ENCODE measurements at places on chromosomes 2 and 18.

DNA sequence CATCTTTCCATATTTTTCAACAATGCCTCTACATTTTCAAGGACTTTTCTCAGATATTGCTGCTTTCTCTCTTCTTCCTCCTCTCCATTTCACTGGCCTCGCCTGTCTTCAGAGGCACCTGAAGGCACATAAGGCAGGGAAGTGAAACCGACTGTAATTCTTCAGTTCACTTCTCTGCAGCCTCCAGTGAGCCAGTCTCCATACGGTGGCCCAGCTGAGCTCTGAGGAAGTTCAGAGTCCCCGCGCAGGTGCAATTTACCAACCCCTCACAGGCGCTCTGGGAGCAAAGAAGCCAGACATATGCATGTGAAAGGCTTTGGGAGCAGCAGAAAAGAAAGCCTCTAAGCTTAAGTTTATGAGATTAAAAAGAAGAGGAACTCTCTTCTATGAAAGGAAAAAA, 12.4 kb downstream of the KLHL14 start:
- DNase-seq: no peak

DNA sequence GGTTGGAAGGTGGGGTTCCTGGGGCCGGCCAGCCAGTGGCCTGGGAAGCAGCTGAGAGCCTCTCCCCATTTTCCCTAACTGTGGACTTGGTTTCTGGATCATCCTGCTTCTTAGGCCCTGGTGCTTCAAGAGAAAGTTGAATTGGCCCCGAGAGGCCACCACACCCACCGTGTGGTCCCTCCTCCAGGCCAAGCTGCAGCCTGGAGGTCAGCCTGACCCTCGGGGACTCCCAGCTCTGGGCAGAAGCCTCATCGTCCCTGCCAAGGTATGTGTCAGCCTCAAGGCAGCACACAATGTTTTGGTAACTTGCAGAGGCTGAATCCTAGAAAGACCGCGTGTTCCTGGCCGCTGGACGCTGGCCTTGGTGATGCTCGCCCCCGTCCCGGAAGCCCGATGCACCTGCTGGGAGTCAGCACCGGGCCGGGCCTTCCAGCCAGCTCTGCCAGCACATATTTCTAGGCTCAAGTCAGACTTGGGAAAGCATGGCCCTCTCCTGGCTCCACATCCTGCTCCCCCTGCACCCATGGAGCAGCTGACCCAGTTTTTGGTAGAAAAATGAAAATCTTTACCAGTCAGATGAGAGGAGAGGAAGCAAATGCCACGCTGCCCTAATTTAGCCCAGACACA, 72.6 kb downstream of the ACTR2 start:
- peak; percentile 88 for DNase-seq

- DNase-seq: no peak
These were observed 42.0 kb upstream of the STK17B start for GRCh38 chr2:196213252-196213980.

DNA sequence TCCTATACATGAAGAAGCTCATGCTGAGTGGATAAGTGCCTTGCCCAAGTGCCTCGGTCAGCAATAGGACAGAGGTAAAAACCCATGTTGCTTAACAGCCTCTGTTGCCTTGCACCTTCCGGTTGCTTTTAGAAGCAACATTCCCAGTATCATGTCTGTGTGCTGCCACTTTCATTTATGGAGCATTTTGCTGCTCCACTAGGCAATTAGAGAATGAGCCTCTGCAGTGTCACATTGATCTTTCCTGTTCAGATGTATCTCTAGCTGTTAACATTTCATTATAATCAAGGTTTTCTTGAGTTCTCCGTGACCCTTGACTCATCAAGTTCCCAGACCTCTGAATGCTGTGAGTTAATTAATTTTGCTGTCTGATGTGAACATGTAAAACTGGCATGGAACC, 134.5 kb upstream of the EPB41L3 start:
- no peak for DNase-seq

GRCh38 chr18:41829647-41830516, 125.2 kb upstream of the PIK3C3 start:
- DNase-seq: no peak

GRCh38 chr2:42091671-42092070, 43.9 kb downstream of the PKDCC start:
- DNase-seq: no peak

GRCh38 chr2:235833971-235834620, 334.1 kb downstream of the GBX2 start:
- no peak for DNase-seq

GRCh38 chr2:146246002-146246735, 1598.7 kb upstream of the ACVR2A start:
- DNase-seq: peak; percentile 10

GRCh38 chr2:1746174-1747064, 2.1 kb upstream of the PXDN start:
- no peak for DNase-seq

DNA sequence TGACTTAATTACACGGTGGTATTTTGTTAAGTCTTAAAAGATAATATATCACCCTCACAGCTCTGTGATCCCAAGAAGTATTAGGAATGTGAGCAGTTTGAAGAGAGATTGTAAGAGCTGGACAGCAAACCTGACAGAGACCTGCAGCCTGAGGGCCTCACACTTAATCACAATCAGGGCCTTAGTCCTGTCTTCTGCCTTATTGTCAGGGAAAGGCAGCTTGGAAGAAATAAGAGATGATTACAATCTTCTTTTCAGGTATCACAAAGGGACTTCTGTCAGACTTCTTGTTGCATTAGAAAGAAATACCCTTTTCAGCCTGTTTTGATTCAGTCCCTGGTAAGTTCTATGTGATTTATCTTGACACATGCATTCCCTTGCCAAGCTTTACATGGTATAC, 1433.8 kb upstream of the SLC39A10 start:
- no peak for DNase-seq

DNA sequence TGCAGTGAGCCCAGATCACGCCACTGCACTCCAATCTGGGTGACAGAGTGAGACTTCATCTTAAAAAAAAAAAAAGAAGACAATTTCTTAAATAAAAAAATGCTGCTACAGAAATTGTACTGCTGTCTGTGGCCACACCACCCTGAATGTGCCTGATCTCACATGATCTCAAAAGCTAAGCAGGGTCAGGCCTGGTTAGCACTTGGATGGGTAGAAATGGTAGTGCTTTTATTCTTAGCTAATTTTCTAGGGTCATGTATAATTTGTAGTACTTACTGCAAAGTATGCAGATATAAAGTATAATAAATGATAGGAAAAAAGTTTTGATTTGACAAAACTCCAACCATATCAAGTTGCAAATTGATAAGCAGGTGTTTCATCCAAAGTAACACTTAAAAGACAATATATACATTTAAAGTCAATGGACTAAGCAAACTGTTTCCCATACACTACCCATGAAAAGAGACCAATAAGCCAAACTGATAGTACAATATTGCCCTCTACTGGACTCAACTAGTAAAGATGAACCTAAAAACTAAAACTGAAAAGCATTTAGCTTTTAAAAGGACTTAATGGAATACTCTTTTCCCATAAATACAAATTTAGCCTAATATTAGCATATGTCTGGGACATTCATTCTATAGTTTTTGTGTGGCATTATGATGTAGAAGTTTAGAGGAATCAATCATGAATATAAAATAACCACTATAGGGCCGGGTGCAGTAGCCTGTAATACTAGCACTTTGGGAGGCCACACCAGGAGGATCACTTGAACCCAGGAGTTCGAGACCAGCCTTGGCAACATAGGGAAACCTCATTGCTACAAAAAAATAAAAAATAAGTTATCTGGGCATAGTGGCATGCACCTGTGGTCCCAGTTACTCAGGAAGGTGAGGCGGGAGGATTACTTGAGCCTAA, 18.6 kb upstream of the PEX13 start:
- DNase-seq: peak; percentile 41

DNA sequence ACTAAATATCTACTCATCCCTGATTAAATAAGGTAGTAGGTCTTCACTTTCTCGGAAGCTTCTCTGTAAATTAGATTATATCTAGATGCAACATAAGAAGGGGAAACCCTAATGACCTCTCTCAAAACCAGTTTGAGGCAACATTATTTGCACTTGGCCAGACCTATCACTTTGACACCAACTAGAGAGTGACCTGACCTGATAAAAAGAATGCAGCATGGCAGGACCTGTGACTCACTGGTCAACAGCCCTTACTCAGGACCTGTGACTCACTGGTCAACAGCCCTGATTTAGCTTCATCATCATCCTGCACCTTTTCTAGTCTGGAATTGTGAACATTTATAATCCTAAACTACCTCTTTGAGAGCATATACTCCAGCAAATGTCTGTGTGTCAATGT, 1957.7 kb upstream of the CELF4 start:
- DNase-seq: peak; percentile 0

DNA sequence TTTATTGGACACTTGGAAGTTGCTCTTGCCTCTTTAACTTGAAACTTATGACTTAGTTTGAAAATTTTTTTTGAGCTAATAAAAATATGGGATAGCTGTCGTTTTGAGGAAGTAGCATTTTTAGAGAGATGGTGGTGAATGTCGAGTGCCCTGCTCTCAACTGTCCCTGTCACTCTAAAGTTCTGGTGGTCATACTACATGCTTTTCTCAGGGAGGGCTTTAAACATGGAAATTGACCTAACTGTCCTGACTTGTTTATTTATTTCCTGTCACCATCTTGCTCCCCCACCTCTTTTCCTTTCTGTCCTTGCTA, 16.0 kb downstream of the CEP192 start:
- DNase-seq: no peak

DNA sequence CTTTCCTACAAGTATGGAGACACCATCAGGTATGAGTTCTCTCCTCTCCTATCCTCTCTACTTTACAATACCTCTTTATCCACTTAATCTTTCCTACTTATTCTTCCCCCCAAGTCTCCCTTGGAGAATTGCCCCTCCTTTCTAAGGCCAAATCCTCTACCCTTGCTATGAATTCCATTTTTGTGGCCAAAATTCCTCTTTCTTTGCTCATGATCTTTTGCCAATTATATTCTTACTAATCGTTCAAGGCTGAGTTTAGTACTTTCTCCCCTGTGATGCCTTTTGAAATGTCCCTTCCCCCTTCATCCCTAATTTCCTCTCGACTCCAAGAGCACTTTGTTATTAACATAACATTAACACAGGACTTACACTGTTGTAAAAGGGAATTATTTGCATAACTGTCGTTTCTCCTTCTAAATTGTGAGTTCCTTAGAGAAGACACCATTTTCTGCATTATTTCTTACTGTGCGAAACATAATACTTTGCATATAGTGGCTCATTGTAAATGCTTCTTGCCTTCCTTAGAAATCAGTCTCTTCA, 133.4 kb downstream of the KCTD1 start:
- no peak for DNase-seq

GRCh38 chr2:14706201-14706600, 73.7 kb downstream of the LRATD1 start:
- no peak for DNase-seq

- peak; percentile 80 for DNase-seq
These were observed 2.7 kb upstream of the PID1 start for GRCh38 chr2:229273723-229274338.

- no peak for DNase-seq
These were observed 42.4 kb downstream of the MBD2 start for GRCh38 chr18:54181856-54182602.

DNA sequence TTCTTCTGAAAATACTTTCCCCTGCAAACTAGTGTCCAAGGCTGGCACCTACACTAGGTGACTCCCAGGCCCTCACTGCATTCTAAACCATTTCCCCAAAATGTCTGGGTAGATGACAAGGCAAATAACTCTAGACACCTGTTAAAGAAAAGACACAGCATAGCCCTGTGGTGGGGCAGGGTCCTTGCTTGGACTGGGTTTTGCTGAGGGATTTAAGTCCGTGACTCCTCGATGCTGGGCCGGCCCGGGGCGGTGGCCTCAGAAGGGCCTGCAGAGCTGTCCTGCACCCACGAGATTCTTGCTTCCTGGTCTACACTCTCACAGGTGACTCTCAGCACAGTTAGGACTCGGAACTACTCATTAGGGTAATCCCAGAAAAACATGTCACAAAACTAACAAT, 55.2 kb downstream of the MBP start:
- no peak for DNase-seq

DNA sequence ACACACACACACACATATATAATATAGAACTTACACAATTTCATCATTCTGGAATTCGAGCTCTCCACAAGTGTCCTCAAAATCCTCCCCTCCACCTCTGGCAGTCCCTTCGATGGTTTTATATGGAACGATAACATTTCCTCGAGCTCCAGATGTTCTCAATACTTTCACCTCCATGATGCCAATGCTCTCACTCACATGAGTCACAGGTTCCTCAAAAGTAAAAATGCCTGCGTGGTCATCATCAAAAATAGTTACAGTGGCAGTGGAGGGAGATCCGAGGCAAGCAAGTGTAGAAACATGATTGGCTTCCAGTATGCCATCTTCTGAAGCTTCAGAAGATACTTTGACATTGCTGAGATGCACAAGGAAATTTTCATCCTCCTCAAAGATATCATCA, 23.5 kb downstream of the SLC8A1 start:
- no peak for DNase-seq

- no peak for DNase-seq
These were observed 16.5 kb downstream of the GPC1 start for GRCh38 chr2:240451791-240452461.

DNA sequence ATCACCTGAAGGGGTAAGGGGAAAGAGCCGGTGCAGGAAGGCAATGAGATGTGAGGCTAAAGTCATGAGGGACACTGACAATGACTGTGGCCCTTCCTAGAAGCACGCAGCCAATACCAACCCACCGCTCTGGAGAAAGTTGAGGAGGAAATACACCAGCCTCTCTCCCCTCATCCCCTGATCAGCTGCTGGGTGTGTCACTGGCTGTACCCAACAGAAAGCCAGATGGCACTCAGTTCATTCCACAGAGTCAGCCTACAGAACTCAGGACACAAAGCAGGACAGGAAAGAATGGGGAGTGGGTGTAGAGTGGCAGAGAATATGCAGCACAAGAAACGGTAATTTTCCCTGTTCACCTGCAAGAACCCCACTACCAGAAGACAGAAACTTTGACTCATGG, 29.7 kb downstream of the CCBE1 start:
- no peak for DNase-seq

GRCh38 chr18:58119819-58120218, 75.8 kb downstream of the NEDD4L start:
- no peak for DNase-seq

- no peak for DNase-seq
These were observed 102.0 kb downstream of the CHN1 start for GRCh38 chr2:174903264-174903556.

- DNase-seq: no peak
These were observed 96.4 kb downstream of the KYNU start for GRCh38 chr2:142973822-142974207.

- no peak for DNase-seq
These were observed 359.9 kb upstream of the HNRNPA3 start for GRCh38 chr2:176852667-176853066.

GRCh38 chr2:147913701-147914480, 69.1 kb downstream of the ACVR2A start:
- DNase-seq: no peak

- DNase-seq: peak; percentile 88
These were observed 10.4 kb upstream of the KCNE4 start for GRCh38 chr2:223041527-223042109.

- no peak for DNase-seq
These were observed 32.7 kb upstream of the STAT4 start for GRCh38 chr2:191183516-191183915.

- DNase-seq: no peak
These were observed 133.9 kb downstream of the TDRD15 start for GRCh38 chr2:21257621-21258020.
